Astrocyte (in vitro differentiated cells and primary cell): ENCODE measurements at places on chromosomes 7 and 10. TPM values are rescaled to one million over a fixed set of nuclear protein-coding genes. Genes with fewer than 3 reads are reported as not detected.
A peak's percentile ranks its signal among the peaks of the same experiment; 100 is the strongest.

GRCh38 chr10:24259365-24260130 lies 50.6 kb downstream of the KIAA1217 start:
- DNase-seq = peak; percentile 18
- no peak overlapping the region for H3K4me3 ChIP-seq
- H3K36me3 ChIP-seq = no peaks in the 10 kb centered on the region
- H3K4me1 ChIP-seq = peaks cover 23% of the 10 kb centered on the region
- no peak overlapping the region for H3K27ac ChIP-seq

The CALN1 gene
- total RNA-seq = not detected in 2 replicates

- H3K4me1 ChIP-seq = no peaks in the 10 kb centered on the region
- no peaks in the 10 kb centered on the region for H3K27me3 ChIP-seq
- no peak overlapping the region for H3K4me3 ChIP-seq
- H3K36me3 ChIP-seq = no peaks in the 10 kb centered on the region
Observed at GRCh38 chr10:129332476-129332875, 134.6 kb upstream of the MGMT start.

The HACD1 gene
- 81.6 and 87.7 TPM in 2 replicates for total RNA-seq

GRCh38 chr10:29151005-29151404 lies 137.9 kb upstream of the LYZL1 start:
- peaks cover 7% of the 10 kb centered on the region for H3K4me1 ChIP-seq
- DNase-seq = peak; percentile 30
- H3K27me3 ChIP-seq = no peaks in the 10 kb centered on the region

GRCh38 chr7:122143751-122144711 lies at the start of gene AASS:
Gene AASS (minus strand): TSS chr7:122144249. CDS start chr7:122133726, 10,523 bp downstream.
- peak within 1 kb of the TSS; percentile 86 for H3K27ac ChIP-seq
- peak; percentile 94 for DNase-seq
- peak within 1 kb of the TSS; percentile 93 for H3K4me3 ChIP-seq
- H3K4me1 ChIP-seq = peaks cover 8% of the 10 kb centered on the region

- no peaks in the 10 kb centered on the region for H3K27me3 ChIP-seq
- no peaks in the 10 kb centered on the region for H3K36me3 ChIP-seq
- DNase-seq = no peak
- H3K27ac ChIP-seq = no peak overlapping the region
- H3K4me3 ChIP-seq = no peak overlapping the region
Observed at GRCh38 chr10:6280291-6280690, 77.6 kb downstream of the PFKFB3 start.

GRCh38 chr10:71270301-71271220 lies 48.5 kb upstream of the SLC29A3 start:
- peak overlapping the region; percentile 75 for H3K27ac ChIP-seq
- H3K4me1 ChIP-seq = peaks cover 38% of the 10 kb centered on the region
- H3K27me3 ChIP-seq = no peaks in the 10 kb centered on the region
- no peaks in the 10 kb centered on the region for H3K36me3 ChIP-seq
- DNase-seq = peak; percentile 70

The NPC1L1 gene
- 0.05 and 0.07 TPM in 2 replicates for total RNA-seq

DNA sequence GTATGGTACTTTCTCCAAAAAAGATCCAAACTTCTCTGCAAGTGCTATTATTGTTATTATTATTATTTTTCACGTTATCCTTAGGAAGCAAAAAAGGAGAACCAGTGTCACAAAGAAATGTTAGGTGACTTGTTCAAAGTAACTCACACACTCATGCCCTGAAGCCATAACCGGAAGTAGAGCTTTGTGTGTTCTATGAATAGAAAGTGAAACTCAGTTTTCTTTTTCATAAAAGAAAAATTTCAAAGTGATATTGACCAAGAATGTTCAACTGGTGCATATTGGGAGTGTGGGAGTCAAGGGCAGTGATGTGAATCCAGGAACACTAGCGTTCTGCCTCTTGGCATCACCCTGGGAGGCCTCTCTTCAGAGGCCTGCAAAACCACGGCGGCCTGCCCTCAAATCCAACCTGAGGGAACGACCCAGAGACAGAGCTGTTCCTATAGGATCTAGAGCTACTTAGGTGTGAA lies 106.1 kb downstream of the PRKCQ start:
- no peak overlapping the region for H3K4me3 ChIP-seq
- H3K27me3 ChIP-seq = no peaks in the 10 kb centered on the region
- DNase-seq = no peak

GRCh38 chr7:133358708-133359107 lies 105.8 kb downstream of the EXOC4 start:
- DNase-seq = peak; percentile 31
- H3K4me1 ChIP-seq = peaks cover 12% of the 10 kb centered on the region
- H3K36me3 ChIP-seq = no peaks in the 10 kb centered on the region

- H3K27ac ChIP-seq = no peak overlapping the region
- H3K36me3 ChIP-seq = no peaks in the 10 kb centered on the region
- no peak for DNase-seq
- no peaks in the 10 kb centered on the region for H3K4me1 ChIP-seq
Observed at GRCh38 chr10:128254476-128254875, 128.3 kb upstream of the MKI67 start.

- no peak overlapping the region for H3K4me3 ChIP-seq
- DNase-seq = no peak
- H3K27me3 ChIP-seq = no peaks in the 10 kb centered on the region
- H3K4me1 ChIP-seq = no peaks in the 10 kb centered on the region
- H3K36me3 ChIP-seq = no peaks in the 10 kb centered on the region
Observed at GRCh38 chr7:36623247-36623646, 101.0 kb downstream of the AOAH start.

The PRPS1L1 gene
- not detected in 2 replicates for total RNA-seq
